Activated B cell treated with CpG ODN at 0.5 μM for 24 hours (primary cell): ENCODE measurements at places on chromosomes 6 and 20. TPM values are rescaled to one million over a fixed set of nuclear protein-coding genes. Genes with fewer than 3 reads are reported as not detected.

BANF2 gene
- total RNA-seq = not detected in 2 replicates

LINC00237 gene
- 0.17 TPM in 1 of 2 replicates, not detected in the other for total RNA-seq

PRSS16 gene
- 0.73 and 0.91 TPM in 2 replicates for total RNA-seq

SYCP2 gene
- 1.3 and 2.1 TPM in 2 replicates for total RNA-seq

PTCRA gene
- total RNA-seq = not detected in 2 replicates

TOX2 gene
- 4.8 and 5.0 TPM in 2 replicates for total RNA-seq

VSTM2L gene
- total RNA-seq = not detected in 2 replicates

MLN gene
- not detected in 2 replicates for total RNA-seq

EYA2 gene
- 0.62 and 0.71 TPM in 2 replicates for total RNA-seq

GRM1 gene
- not detected in 2 replicates for total RNA-seq

HIVEP2 gene
- total RNA-seq = 22.2 and 25.4 TPM in 2 replicates

CRISP2 gene
- total RNA-seq = not detected in 2 replicates

GPLD1 gene
- 7.3 and 8.4 TPM in 2 replicates for total RNA-seq
